CD4-positive, alpha-beta memory T cell (primary cell): ENCODE measurements at places on chromosomes 11 and 22. TPM values are rescaled to one million over a fixed set of nuclear protein-coding genes. Genes with fewer than 3 reads are reported as not detected.

GRCh38 chr11:134638796-134639430, 226.9 kb upstream of the B3GAT1 start:
- no peak overlapping the region for H3K4me3 ChIP-seq
- DNase-seq = no peak
- no peaks in the 10 kb centered on the region for H3K36me3 ChIP-seq

DNA sequence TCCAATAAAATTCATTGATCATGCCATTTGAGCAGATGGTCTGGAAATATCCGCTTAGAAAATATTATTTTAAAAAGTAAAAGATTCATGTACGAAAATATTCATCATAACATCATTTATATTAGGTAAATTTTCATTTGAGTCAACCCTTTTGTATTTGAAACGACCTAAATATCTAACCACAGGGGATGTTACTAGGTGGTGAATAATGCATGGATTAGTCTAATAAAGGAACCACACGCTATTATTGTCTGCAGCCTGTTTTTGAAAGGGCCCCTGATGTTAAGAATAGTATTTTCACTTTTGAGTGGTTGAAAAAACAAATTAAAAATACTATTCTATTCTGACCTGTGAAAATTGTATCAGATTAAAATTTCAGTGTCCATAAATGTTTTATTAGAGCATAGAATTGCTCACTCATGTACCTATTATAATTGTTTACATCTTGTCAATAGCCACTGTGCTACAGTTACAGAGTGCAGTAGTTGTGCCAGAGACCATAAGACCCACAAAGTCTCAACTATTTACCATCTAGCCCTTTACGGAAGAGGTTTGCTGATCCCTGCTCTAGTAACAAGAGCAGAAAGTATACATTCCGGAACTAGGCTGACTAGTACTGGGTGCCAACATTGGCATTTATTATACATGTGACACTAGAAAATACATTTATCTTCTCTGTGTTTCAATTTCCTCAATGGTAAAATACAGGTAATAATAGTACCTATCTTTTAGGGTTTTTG, 176.1 kb downstream of the LRRC4C start:
- H3K4me1 ChIP-seq = no peaks in the 10 kb centered on the region
- H3K27ac ChIP-seq = no peak overlapping the region
- no peaks in the 10 kb centered on the region for H3K36me3 ChIP-seq
- no peaks in the 10 kb centered on the region for H3K27me3 ChIP-seq
- no peak for DNase-seq

DNA sequence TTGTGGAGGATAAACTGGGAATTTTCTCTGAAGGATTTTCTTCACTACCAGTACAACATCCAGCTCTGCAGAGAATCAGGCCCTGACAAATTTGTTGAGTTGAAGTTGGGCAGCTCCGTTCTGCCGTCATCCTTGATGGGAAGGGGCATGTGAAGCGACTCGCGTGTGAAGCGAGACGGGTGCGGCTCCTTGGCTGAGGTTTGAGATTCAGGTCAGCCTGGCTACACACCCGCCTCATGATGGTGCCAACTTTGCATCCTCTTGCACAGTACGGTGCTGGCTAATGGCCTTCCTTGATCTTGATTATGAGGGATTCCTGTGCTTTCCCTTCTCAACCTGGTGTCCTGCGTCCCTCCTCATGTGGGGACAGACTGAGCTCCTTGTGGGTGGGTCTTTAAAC, 19.7 kb upstream of the CDC42EP2 start:
- no peaks in the 10 kb centered on the region for H3K27me3 ChIP-seq
- DNase-seq = no peak
- H3K4me3 ChIP-seq = no peak overlapping the region
- H3K4me1 ChIP-seq = no peaks in the 10 kb centered on the region

GRCh38 chr11:16377746-16378145, 21.4 kb upstream of the SOX6 start:
- H3K27me3 ChIP-seq = no peaks in the 10 kb centered on the region
- H3K27ac ChIP-seq = no peak overlapping the region
- no peak for DNase-seq
- no peaks in the 10 kb centered on the region for H3K4me1 ChIP-seq

PRR33 gene
- total RNA-seq = not detected

GRCh38 chr22:22767876-22768602, 119.6 kb upstream of the IGLL5 start:
- H3K36me3 ChIP-seq = no peaks in the 10 kb centered on the region
- no peaks in the 10 kb centered on the region for H3K4me1 ChIP-seq
- no peak overlapping the region for H3K4me3 ChIP-seq
- no peak overlapping the region for H3K27ac ChIP-seq
- no peak for DNase-seq

DNA sequence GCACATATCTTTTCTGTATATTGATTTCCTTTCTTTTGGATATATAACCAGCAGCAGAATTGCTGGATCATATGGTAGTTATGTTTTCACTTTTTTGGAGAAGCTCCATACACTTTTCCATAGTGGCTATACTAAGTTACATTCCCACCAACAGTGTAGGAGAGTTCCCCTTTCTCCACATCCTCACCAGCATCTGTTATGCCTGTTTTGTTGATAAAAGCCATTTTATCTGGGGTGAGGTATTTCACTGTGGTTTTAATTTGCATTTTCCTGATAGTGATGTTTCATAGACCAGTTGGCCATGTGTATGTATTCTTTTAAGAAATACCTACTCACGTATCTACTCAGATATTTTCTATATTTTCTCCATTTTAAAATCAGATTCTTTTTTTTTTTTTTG, 419.3 kb upstream of the FAT3 start:
- H3K27me3 ChIP-seq = no peaks in the 10 kb centered on the region
- DNase-seq = no peak
- no peaks in the 10 kb centered on the region for H3K36me3 ChIP-seq
- no peak overlapping the region for H3K27ac ChIP-seq

- no peak overlapping the region for H3K27ac ChIP-seq
- H3K36me3 ChIP-seq = no peaks in the 10 kb centered on the region
- no peak overlapping the region for H3K4me3 ChIP-seq
- no peak for DNase-seq
- no peaks in the 10 kb centered on the region for H3K27me3 ChIP-seq
Observed at GRCh38 chr22:49334449-49334789, 493.3 kb downstream of the BRD1 start.

OR51I1 gene
- not detected for total RNA-seq

MPPED2 gene
- not detected for total RNA-seq

- H3K36me3 ChIP-seq = no peaks in the 10 kb centered on the region
- DNase-seq = no peak
- H3K4me1 ChIP-seq = no peaks in the 10 kb centered on the region
- H3K27ac ChIP-seq = no peak overlapping the region
- H3K27me3 ChIP-seq = no peaks in the 10 kb centered on the region
Observed at GRCh38 chr11:45166604-45166897, 20.1 kb downstream of the PRDM11 start.

- no peaks in the 10 kb centered on the region for H3K4me1 ChIP-seq
- DNase-seq = no peak
- H3K27ac ChIP-seq = no peak within 1 kb of the TSS
- H3K27me3 ChIP-seq = no peaks in the 10 kb centered on the region
- H3K36me3 ChIP-seq = no peaks in the 10 kb centered on the region
Observed at GRCh38 chr11:102798012-102798746, at the start of gene MMP1. Gene MMP1, minus strand, starts transcription at chr11:102798160. Its CDS starts 68 bp downstream, at chr11:102798092.

LRRC74B gene
- not detected for total RNA-seq

DNA sequence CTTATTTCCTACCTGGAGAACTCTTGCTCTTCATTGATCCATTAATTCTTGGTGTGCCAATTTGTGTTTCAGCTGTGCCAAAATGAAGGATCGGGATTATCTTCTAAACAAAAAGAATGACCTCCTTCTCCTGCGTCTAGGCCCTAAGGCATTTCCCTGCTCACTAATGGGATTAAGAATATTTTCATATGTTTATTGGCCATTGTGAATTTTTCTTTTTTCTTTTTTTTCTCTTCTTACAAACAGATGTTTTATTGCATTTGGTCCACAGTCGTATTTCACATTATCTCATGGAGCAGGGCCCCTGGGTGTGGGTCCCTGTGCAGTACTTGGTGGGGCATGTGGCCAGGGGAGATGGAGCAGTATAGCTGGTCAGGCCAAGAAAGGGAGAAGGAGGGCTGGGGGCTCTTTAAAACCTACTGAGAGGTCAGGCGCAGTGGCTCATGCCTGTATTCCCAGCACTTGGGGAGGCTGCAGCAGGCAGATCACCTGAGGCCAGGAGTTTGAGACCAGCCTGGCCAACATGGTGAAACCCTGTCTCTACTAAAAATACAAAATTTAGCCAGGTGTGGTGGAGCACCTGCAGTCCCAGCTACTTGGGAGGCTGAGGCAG, 35.3 kb upstream of the HORMAD2 start:
- DNase-seq = no peak
- H3K4me1 ChIP-seq = peaks cover 11% of the 10 kb centered on the region
- H3K27ac ChIP-seq = no peak overlapping the region
- H3K4me3 ChIP-seq = no peak overlapping the region
- no peaks in the 10 kb centered on the region for H3K27me3 ChIP-seq
- no peaks in the 10 kb centered on the region for H3K36me3 ChIP-seq

- H3K4me1 ChIP-seq = no peaks in the 10 kb centered on the region
- no peak overlapping the region for H3K27ac ChIP-seq
- no peak for DNase-seq
- no peaks in the 10 kb centered on the region for H3K27me3 ChIP-seq
- H3K36me3 ChIP-seq = no peaks in the 10 kb centered on the region
Observed at GRCh38 chr11:109298865-109299264, 123.1 kb upstream of the C11orf87 start.

DNA sequence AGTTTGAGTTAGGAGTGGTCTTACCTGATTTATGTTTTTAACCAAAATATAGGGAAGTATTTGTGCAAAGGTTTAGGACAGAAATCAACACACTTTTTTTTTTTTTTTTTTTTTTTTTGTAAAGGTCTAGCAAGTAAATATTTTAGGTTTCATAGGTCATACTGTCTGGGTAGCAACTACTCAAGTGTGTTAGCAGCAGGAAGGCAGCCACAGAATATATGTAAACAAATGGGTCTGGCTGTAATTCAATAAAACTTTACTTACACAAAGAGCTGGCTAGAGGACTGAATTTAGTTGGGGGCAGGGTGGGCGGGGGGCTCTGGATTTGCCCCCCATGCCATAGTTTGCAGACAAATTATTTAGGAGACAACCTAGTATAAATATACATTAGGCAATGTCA, 510.4 kb downstream of the NELL1 start:
- H3K4me1 ChIP-seq = no peaks in the 10 kb centered on the region
- H3K4me3 ChIP-seq = no peak overlapping the region
- no peak overlapping the region for H3K27ac ChIP-seq
- H3K27me3 ChIP-seq = no peaks in the 10 kb centered on the region
- H3K36me3 ChIP-seq = no peaks in the 10 kb centered on the region

DNA sequence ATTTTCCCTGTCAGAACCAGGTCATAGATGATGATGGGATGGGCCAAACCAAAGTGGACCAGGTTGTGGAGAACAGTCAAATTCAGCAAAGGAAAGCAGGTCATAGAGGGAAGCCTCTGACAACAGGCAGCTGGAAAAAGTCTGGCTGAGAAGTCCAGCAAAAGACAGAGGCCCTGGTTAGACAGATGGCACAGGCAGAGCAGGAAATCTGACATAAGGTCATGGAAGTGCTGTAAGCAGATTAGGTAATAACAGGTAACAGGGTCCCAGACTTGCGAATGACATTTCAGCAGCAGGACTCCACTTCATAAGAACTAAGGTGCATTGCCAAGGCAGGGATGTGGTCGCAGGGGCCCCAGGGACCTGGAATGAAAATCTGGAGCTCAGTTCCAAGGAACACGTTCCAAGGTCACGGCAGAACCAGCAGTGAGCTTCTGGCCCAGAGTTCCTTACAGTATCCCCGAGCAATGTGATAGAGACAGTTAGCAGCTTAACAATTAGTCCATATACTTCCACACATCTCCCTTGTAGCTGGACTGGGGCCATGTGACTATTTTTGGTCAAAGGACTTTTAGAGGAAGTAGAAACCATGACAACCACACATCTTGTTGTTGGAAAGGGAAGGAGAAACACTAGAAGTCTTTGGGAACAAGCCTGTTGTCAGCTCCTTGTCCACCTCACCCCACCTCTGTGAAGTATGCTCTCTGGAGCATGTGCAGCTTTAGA, 75.4 kb downstream of the ME3 start:
- H3K27me3 ChIP-seq = no peaks in the 10 kb centered on the region
- no peak overlapping the region for H3K27ac ChIP-seq
- DNase-seq = no peak
- peaks cover 11% of the 10 kb centered on the region for H3K4me1 ChIP-seq
- no peak overlapping the region for H3K4me3 ChIP-seq

TNNI2 gene
- total RNA-seq = not detected

CYTH4 gene
- total RNA-seq = 177 TPM

- no peaks in the 10 kb centered on the region for H3K36me3 ChIP-seq
- peaks cover 6% of the 10 kb centered on the region for H3K4me1 ChIP-seq
- peak; percentile 2 for DNase-seq
- H3K27me3 ChIP-seq = no peaks in the 10 kb centered on the region
Observed at GRCh38 chr11:60485987-60486386, 6.6 kb upstream of the MS4A12 start.

DNA sequence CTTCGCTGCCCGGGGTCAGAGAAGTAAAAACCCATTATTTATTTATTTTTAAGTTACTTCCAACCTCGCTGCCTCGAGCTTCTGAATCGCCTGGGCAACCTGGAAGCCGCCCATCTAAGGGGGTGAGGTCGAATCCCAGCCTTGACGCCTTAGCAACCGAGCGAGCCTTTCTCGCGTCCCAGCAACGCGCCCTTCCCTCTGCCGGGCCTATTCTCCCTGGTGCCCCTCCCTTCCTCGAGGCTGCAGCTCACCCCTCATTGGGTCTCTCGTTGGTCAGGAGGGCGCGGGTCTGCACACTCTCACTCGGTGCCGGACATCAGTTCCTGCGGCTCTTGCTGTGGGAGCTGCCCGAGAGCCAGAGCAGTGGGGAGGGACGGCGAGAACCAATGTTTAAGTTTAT, at the start of gene CCDC81:
Gene CCDC81, plus strand, starts transcription at position 302 of the 400 bp plus-strand sequence. CDS start 277 bp downstream, outside the sequence.
- H3K4me3 ChIP-seq = no peak within 1 kb of the TSS
- no peaks in the 10 kb centered on the region for H3K27me3 ChIP-seq
- no peaks in the 10 kb centered on the region for H3K4me1 ChIP-seq
- H3K27ac ChIP-seq = no peak within 1 kb of the TSS
- no peak for DNase-seq

DNA sequence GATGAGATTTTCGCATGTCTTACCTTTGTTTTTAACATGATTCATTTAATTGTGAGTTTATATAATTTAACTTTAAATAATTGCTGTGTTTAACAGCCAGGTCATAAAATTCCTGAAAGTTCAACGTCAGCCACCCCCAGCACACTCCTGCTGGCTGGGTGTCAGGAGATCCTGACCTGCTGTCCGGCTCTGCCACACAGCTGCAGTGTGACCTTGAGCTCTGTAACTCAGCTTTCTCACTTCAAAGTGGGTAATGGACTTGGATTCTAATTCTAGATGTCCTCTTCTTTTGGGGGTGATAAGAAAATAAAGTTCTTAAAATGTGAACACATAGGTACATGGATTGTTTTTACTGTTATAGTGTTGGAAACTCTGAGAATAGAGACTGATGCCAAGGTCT, 10.9 kb downstream of the VPS26B start:
- DNase-seq = no peak
- H3K27ac ChIP-seq = no peak overlapping the region
- H3K4me3 ChIP-seq = no peak overlapping the region
- H3K36me3 ChIP-seq = peaks cover 48% of the 10 kb centered on the region
- no peaks in the 10 kb centered on the region for H3K27me3 ChIP-seq
